ENCODE measurements at places on chromosomes 2 and 18.

DNA sequence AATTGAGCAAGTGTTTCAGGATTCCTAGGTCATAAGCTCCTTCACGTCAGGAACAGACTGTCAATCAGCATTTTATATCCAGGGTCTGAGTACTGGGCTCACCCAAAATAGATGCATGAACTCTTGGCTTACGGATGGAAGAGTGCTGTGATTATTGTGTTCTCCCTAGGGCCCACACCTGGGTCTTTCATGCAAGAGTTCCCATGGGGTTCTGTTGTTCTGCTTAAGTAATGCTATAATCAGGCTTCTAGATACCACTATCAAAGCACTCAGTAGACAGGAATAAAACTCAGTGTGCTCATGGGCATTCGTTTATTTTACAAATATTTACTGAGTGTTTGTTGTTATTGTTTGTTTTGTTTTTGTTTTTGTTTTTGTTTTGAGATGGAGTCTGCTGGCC, 46.4 kb upstream of the PMAIP1 start:
- DNase-seq = no peak

- no peak for DNase-seq
These were observed 11.0 kb downstream of the MAIP1 start for GRCh38 chr2:199966405-199966804.

GRCh38 chr2:33020883-33021282, 74.1 kb downstream of the LTBP1 start:
- DNase-seq = no peak

- DNase-seq = no peak
These were observed 158.3 kb downstream of the ZBTB7C start for GRCh38 chr18:48250918-48251317.

GRCh38 chr2:167340322-167340721, 452.0 kb downstream of the XIRP2 start:
- no peak for DNase-seq

GRCh38 chr2:55490554-55490953, 29.0 kb upstream of the CFAP36 start:
- peak; percentile 15 for DNase-seq

DNA sequence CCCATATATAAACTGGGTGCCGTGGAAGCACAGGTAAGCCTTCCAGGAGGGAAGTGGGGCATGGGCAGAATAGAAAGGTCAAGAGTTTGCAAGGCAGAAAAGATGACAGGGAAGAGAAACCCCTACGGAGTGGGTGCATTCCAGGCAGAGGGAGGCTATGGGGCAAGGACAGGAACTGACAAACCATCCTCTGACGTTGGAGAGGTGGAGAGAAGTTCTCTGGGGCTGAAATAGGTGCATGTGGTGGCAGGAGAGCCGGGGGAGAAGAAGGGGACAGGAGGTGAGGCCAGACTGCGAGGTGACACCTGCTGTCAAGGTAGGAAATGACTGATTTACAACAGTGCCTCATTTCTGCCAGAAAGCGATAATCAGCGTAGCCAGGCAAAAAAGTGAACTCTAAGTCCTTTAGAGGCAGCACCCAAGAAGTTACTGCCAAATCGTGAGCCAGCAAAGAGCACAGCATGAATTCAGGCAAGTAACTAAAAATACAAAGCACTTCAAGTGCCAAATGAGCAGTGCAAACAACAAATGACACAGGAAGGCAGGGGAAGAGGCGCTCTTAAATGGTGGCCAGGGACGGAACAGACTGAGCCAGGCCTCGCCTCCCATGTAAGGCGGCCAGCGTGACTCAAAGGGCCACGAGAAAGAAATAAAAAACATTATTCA, 113.3 kb upstream of the ACVR1C start:
- DNase-seq = no peak

DNA sequence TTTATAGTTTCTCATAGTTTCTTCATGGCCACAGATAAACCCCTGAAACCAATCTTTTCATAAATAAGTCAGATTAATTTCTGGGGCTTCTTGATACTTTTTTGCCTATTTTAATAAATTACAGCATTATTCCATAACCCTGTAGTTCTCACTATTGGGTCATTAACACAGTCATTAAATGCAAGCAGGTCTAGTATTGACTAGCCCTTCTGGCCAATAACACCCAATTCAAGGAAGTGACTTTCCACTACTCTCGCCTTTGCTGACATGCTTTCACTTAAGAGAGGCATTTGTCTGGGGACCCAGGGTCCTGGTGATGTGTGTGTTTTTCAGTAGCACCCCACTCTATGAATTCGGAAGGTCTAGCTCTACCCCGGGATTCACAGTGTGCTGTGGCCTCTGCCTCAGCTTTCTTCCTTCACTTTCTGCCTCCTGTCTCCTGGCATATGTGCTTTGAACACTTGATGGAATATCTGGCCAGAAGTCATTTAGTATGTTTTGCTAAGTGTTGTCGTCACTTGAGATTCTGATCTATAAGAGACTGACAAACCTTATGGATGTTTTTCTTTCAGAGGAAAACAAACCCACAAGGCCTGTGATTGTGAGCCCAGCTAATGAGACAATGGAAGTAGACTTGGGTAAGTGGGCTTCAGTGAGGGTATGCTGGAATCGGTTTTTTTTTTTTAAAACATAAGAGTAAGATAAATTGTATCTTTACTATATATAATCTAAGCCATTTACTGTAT, 18.6 kb upstream of the IL1RL2 start:
- DNase-seq = no peak

- no peak for DNase-seq
These were observed 362.0 kb downstream of the SOCS6 start for GRCh38 chr18:70650878-70651277.

DNA sequence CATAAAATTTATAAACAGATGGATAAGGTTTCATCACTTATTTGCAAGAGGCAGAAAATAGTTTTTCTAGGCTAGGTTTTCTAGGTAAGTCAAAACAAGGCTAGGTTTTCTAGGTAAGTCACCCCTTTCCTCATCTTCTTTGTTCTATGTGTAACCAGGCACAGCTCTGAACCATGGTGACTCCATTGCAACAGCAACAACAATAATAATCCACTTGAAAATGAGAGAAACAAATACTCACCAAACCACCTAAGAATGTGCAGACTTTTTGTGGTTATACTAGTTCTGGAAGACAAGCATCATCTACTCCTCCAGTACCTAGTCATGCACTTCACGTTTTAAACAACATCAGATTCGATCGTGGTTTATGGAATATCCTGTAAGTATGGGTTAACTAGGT, 237.4 kb upstream of the ACVR2A start:
- DNase-seq = no peak

GRCh38 chr2:216900406-216900805, 40.5 kb upstream of the TNP1 start:
- no peak for DNase-seq

DNA sequence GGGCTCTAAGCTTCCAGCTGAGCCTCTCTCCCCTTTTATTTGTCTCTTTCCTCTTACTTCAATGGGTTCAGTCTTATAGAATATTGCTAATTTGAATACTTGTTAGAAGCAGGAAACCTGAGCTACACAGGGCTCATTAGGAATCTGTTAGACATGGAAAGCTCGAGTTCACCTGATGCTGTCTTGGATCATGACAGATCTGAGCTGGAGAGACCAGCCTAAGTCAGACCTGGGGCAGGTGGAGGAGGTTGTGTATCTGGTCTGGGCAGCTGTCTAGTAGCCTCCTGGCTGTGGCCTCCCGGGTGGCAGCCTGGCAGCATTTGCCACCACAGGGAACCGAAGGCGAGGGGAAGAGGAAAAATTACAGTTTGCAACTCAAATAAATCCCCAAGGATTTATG, 185.9 kb downstream of the ICOS start:
- DNase-seq = no peak

- no peak for DNase-seq
These were observed 130.6 kb upstream of the OTX1 start for GRCh38 chr2:62920070-62920469.

- DNase-seq = no peak
These were observed 408.9 kb downstream of the LRATD1 start for GRCh38 chr2:15041429-15041837.

- no peak for DNase-seq
These were observed 13.5 kb downstream of the ALPK2 start for GRCh38 chr18:58615140-58616132.

DNA sequence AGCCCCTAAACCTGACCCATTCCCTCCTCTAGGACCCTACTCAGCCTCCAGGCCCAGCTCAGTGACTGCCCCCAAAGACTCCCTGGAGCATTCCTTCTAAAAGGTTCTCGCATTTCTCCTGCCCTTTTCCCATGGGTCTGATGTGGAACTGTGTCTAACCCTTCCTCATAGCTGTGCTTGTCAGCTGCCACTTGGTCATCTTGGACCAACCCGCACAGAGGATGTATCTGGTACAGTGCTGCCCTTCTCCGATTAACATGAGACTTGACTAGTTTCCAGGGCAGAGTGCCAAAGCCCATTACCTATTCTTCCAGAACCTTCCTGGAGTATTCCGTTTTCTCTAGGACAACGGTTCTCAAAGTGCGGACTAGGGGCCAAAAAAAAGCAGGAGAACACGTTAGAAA, 518 bp upstream of the NFU1 start:
- DNase-seq = no peak

GRCh38 chr18:11074889-11075288, 74.5 kb downstream of the PIEZO2 start:
- DNase-seq = no peak

DNA sequence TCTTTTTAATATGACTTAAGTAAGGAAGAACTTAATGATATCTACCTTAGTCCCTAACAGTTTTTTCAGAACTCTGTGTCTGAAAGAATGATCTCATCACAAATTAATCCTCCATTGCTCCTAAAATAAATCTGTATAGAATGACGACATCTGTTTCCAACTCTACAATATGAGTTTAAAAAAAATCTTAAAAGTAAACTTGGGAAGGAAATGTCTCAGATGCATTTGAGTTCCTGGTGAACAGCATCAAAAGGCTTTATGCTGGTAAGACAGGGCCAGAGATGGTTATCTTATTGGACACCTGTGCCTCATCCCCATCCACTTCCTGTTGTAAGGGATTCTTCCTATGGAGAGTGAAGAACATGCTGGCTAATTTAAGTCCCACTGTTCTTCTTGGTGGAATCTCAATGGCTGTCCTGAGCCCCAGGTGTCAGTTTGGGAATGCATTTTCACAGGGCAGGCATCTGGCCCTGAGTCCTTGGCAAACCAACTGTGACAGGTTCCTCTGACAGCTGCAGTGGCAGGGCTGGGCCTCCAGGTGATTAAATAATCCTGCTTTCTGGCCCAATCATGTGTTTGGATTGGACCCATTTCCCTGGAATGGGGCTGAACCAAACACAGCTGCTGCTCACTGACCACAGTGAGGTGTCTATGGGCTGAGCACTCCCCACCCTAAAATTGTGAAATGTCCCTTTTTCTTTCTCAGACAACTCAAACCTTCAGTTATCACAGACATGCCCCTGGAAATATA, 12.9 kb upstream of the NCKAP5 start:
- no peak for DNase-seq

GRCh38 chr2:16094811-16095210, 154.5 kb downstream of the MYCN start:
- no peak for DNase-seq

GRCh38 chr2:72937356-72937669, 20.0 kb downstream of the EMX1 start:
- DNase-seq = no peak

DNA sequence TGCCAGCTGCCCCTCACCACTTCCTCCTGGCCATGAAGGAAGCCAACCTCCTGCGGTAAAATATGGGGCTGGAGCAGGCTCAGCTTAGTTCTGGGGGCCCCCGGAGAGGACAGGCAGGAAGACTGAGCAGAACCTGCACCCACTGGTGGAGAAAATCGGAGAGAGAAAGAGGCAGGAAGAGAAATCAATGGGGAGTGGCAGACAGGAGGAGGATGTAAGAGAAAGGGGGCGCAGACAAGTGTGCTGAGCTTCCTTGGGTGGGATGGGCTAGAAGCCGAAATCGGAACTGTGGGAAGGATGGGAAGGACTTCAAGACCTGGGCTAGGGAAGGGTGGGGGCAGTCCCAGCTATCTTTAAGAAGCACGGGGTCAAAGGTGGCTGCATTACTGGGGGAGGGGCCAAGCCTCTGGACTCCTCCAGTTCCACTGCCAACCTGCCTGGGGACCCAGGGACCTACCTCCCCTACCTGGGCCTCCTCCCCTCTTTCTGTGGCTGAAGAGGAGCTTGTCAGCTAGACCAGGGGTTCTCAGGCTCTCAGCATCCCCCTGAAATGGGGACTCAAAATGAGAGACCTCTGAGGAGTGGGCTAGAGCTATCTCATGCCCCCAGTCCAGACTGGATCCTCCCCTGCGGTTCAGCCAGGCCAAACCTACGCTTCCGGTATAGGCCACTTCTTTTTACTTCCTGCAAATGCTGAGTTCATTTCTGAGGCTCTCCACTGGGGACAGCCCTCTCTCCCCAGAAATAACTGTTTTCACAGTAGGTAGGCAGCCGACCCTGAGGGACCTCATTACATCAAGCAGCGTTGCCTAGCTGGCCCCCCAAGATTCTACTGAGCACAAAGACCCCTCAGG, 33.6 kb upstream of the B3GNT7 start:
- no peak for DNase-seq

DNA sequence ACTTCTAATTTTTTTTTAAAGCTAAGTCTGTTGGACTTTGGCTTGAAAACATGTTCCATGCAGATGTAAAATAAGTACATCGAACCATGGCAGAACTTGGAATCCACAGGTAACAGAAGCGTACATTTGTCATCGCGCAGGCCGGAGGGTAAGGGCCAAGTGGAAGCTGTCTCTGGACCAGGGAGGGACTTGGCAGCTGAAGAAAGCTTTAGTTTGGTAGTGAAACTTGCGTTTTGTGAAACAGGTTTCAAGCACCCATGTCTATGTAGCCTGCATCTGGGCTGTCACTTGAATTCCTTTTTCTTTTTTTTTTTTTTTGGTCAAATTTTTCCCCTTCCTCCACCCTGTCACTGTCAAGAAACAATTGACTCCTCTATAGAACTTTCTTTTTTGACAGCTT, 20.4 kb downstream of the GRHL1 start:
- no peak for DNase-seq

GRCh38 chr2:175806125-175806490, 196.0 kb downstream of the LNPK start:
- DNase-seq = no peak

DNA sequence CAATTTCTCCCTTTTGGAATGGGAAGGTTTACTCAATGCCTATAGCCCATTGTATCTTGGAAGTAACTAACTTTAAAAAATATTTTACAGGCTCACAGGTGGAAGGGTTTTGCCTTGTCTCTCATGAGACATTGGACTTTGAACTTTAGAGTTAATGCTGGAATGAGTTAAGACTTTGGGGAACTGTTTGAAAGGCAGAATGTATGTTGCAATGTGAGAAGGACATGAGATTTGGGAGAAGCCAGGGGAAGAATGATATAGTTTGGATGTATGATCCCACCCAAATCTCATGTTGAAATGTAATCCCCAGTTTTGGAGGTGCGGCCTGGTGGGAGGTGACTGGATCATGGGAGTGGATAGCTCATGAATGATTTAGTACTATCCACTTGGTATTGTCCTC, 17.5 kb upstream of the TBC1D8 start:
- DNase-seq = no peak

- no peak for DNase-seq
These were observed 293.0 kb upstream of the CDH2 start for GRCh38 chr18:28469946-28470345.
